Activated T-helper 17 cell treated with anti-CD3 and anti-CD28 coated beads, Interleukin-2, amount 50 U/mL, for 72 hours (primary cell): ENCODE measurements at places on chromosomes 5 and 9.

- no peak for ATAC-seq
Observed at GRCh38 chr9:104780796-104781395, 17.0 kb downstream of the NIPSNAP3B start.

DNA sequence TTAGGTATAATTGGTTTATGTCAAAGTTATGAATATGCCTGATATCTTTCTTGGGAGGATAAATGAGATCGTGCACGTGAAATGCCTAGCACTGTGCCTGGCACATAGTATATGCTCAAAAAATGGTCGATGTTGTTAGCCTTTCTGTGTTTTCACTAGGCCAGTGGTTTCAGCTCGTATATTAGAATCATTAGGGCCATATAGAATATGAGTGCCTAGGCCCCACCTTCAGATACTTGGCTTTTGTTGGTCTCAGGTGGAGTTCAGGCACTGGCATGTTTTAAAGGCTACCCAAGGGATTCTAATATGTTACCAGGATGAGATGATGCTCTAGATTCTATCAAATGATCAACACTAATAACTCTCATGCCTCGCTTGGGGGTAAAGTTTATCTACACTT is 56.8 kb downstream of the ELL2 start:
- no peak for ATAC-seq

GRCh38 chr5:179955630-179956029 is 47.9 kb upstream of the TBC1D9B start:
- no peak for ATAC-seq

GRCh38 chr5:180313677-180314505 is 22.0 kb upstream of the MAPK9 start:
- ATAC-seq, result peak; percentile 35

- ATAC-seq, result no peak
Observed at GRCh38 chr5:143215690-143216089, 187.8 kb downstream of the NR3C1 start.

DNA sequence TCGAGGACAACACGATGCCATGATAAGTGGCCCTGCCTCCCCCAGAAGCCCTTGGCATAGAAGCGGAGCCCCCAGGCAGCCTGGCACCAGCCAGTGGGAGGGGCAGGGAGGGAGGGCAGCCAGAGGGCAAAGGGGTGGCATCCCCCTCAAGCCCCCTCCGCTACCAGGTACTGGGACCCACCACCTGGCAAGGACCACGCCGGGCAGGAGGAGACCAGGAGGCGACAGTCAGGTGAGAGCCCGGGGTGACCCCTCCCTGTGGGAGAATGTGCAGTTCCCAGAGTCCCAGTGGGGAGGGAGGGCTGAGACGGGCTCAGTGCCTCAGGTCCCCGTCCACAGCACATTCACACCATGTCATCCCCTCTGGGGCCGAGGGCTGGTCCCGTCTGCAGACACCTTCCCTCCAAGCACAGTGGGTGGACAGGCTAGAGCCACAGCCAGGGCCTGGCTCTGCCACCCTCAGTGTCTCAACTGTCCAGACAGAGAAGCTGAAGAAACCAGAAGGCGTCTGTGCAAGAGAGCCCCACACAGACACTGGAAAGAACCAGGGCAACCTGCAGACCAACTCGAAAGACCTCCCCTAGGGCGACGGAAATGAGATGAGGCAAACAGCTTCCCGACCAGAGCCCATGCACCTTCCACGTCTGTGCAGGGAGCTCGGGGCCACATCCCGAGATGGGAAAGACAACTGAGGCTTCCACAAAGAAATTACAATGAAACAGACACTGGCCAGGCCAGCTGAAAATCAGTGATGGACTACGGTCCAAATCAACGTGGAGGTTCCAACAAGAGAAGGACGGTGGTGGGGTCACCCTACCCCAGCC is 11.1 kb downstream of the BRD3 start:
- no peak for ATAC-seq

DNA sequence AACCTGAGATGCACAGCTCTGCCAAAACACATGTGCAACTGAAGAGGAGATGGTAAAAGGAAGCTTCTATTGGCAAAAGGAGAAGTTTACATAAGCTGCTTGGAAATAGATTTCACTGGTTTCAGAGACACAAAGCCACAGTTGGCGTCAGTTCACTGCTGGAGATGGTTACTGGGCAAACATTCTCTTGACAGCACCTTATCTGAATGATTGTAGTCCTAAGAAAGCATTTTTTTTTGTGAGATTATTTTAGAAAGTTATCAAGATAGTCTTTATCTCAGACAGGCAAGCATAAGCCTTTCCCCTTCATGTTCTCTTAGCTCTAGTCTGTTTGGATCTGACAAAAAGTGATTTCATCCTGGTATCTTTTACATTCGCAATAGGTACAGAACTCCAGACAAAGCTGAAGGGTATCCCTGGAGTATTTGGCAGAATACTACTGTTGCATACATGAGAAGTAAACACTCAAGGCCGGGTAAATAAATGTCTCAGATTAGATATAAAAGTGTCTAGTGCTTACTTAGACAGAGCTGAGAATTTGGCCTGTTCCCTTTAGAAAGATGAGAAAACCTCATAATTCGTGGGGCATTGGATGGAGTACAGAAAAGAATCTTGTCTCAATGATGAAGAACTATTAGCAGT is 1668.0 kb upstream of the NUDT12 start:
- no peak for ATAC-seq

DNA sequence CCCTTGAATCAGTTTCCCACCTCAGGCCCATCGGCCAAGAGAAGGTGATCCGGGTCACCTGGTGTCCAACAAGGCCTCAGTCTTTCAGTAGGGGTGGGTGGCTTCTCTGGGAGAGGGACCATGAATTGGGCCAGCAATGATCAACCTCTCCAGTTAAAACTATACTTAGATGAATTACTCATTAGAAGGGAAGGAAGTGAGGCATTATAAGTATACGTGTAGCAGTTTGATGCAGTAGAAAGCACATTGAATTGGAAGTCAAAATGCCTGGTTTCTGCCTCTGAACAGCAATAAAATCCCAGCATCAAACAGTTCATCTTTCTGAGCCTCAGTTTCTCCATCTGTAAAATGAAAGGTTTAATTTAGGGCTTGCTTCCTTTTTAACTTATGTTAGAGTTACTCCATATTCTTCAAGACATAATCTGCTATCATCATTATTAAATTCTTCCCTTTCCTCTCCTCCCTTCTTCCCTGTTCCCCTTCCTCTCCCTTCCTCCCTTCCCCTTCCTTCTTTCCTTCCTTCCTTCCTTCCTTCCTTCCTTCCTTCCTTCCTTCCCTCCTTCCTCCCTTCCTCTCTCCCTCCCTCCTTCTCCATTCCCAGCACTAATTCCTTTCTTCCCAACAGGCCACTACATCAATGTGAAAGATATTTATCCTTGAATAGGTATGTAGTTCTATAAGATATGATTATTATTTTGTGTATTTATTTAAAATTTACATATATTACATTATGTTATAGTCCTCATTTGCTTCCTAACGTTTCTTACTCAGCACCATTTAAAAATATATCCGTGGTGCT is 18.6 kb upstream of the TMEM174 start:
- no peak for ATAC-seq

DNA sequence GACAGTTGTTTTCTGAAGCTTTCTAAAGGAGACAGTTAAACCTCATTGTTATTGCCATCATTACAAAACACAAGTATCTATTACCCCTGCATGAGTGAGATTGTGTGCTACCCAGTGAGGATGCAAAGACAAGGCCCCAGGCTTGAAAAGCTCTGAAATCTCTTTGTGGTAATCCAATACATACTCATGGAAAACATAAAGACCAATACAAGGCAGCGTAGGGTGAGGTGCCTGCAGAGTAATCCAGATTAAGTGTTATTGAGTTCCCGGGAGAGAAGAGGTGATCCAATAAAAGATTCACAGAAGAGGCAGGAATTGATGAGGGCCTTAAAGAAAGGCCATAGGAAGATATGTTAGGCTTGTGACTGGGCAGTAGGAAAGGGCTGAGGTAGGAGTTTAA is 150.1 kb downstream of the MEF2C start:
- ATAC-seq, result no peak

DNA sequence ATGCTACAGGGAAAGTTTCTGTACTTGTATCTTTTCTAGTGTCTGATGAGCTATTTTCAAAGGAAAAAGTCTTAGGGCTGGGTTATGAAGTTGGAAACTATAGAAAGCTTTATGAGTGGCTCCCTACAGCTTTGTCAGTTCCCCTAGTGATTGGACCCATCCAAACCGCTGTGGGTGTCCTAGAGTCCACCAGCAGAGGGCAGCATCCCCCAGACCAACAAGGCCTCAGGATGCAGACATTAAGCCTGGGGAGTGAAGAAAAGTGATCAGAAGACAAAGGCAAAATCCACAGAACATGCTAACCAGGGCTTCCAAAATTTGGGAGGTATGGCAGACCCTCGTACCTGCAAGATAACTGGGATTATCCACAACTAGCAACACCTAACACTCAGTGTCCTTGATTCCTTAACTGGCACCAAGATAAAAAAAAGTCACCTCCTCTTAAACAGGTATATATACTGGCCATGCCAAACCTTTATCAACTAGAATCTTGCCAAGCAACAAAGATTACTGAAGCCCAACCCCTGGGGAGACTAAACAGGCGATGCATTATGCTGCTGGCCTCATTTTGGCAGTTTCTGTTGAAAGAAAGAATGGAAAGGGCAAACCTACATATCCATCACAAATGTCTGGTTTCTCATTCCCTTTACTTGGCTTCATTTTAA is 110.4 kb upstream of the NR5A1 start:
- peak; percentile 81 for ATAC-seq

GRCh38 chr5:139369181-139369580 is 13.9 kb downstream of the SLC23A1 start:
- no peak for ATAC-seq

- no peak for ATAC-seq
Observed at GRCh38 chr5:173327084-173327947, 898 bp downstream of the STC2 start.

- no peak for ATAC-seq
Observed at GRCh38 chr5:124650147-124650561, 96.3 kb downstream of the ZNF608 start.

GRCh38 chr5:53030893-53031292 is 41.7 kb downstream of the ITGA2 start:
- ATAC-seq, result no peak

DNA sequence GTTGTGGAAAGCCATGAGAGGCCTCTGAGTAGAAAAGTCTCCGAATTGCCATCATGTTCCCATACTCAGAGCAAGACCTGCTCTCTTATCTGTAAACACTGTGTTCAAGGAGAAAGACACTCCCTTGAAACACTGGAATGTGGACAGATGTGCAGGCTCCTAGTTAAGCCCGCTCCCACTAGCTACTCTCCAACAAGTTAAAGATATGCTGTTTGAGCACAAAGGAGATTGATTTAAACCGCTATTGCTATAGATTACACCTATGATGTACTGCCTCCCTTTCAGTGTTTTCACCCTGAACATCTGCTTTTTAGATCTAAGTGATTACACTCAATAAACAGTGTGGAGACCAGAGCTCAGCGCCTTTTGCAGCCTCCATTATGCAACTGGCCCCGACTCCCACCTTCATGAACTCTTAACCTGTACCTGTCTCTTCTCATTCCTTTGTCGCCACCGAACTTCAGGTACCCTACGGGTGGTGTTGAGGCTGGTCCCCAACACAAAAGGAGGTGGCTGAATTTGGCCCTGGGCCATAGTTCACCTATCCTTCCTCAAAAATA is 47.5 kb downstream of the TMEM245 start:
- ATAC-seq, result no peak

DNA sequence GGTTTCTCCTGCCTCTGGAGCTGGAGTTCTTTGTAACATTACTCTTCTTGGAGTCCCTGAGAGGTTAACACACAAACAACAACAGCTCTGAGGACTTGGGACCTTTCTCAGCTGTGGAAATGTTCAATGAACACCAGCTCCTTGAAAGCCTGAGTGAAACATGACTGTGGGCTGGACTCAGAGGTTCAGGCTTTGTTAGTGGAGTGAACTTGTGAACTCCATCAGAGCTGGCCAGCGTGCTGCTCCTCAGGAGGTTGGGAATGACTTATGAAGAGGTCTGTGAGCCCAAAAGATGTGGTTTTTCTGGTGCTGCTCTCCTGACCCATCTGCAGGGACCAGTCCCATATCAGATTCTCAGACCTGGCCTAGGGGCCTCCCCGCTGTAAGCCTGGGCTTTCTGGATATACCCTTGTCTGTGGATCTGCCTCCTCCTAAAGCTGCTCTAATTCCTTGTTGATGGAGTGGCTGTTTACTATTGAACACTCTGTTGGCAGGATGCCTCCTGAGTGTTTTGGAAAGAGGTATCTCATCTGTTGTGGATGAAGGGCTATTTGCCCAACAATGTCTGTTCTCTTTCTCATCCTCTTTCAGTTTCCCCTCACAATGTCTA is 170.0 kb upstream of the GDNF start:
- ATAC-seq, result no peak

DNA sequence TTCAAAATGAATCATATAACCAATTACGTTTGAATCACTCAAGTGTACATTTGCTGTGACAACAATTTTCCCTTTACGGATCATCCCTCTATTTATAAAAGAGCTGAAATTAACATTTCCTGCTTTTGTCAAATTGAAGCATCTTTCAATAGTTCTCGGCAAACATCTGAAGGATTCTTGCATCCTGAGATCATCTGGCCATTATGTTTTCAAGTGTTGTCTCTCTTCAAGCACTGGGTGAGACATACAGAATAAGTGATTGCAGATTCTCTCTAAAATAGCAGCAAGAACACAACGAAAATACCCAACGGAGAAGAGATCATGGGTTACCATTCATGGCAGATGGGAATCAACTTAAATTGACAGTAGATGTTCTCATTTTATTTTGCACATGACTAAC is 283.4 kb upstream of the GRAMD2B start:
- no peak for ATAC-seq

DNA sequence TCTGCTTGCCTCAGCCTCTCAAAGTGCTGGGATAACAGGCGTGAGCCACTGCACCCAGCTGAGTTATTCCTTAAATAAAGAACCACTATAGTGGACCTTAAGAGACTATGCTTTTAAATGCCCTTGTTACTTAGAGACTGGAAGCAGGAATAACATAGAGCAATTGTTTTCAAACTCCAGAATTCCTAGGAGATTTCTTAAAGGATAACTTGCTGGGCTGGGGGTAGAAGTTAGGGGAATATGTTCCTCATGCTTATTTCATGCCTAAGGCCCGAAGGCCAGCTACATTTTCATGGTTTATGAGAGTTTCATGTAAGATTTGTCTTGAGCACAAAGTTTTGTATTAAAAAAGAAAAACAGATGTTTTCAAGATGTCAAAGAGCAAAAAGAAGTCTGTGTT is 48.2 kb downstream of the CSNK1A1 start:
- no peak for ATAC-seq

- no peak for ATAC-seq
Observed at GRCh38 chr9:104269996-104270963, 176.2 kb downstream of the SMC2 start.

DNA sequence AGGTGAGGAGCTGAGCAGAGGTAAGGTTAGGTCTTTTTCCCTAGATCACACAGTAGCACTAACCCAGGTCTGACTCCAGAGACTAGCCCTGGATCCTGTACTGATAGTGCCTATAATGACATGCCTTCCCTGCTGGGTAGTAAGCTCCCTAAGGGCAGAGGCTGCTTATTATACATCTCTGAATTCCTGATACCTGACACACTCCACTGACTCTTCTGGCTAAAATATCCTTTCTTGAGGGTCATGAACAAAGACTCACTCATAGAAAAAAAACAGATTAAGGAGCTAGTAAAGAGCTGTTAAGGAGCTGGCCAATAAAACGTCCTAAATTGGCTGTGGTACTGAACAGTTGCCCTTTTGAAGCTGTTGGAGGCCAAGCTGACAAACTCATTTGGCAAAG is 149.0 kb upstream of the ITGA1 start:
- ATAC-seq, result no peak
